GM13977 (cell line): ENCODE measurements at places on chromosomes 5 and 9.

- no peak for DNase-seq
These were observed 15.7 kb downstream of the RFK start for GRCh38 chr9:76378367-76379073.

GRCh38 chr9:94577571-94577970 lies 16.1 kb downstream of the FBP2 start:
- no peak for DNase-seq

- DNase-seq = no peak
These were observed 714.2 kb downstream of the CETN3 start for GRCh38 chr5:89695371-89695770.

- no peak for DNase-seq
These were observed 26.7 kb upstream of the FCN1 start for GRCh38 chr9:134944351-134944802.

GRCh38 chr5:54673523-54674225 lies 156.1 kb downstream of the SNX18 start:
- DNase-seq = no peak

- DNase-seq = no peak
These were observed 37.9 kb downstream of the CYFIP2 start for GRCh38 chr5:157303667-157304327.

GRCh38 chr9:123660691-123661466 lies 269.0 kb downstream of the DENND1A start:
- no peak for DNase-seq

GRCh38 chr5:179131321-179131835 lies 71.2 kb downstream of the ZNF354C start:
- DNase-seq = no peak

GRCh38 chr5:123874600-123875201 lies 362.7 kb downstream of the CSNK1G3 start:
- no peak for DNase-seq

GRCh38 chr5:91070761-91071550 lies 312.2 kb downstream of the ARRDC3 start:
- DNase-seq = no peak

DNA sequence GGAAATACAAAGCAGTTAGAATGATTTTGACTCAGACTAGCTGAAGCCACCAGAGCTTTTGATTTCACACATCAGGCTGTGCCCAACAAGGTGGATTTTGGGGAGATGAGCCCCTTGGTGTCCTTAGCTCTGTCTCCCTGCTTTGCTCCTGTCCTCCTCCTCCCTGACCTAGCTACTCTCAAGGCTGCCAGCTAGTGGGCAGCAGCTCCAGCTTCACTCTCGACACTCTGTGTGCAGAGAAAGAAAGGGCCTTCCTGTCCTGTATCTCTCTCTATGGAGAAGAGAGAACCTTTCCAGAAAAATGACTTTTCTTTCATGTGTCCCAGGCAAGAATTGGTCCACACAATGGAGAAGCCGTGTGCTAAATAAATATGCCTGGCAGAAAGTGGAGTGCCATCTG lies 446.2 kb downstream of the SEMA5A start:
- DNase-seq = no peak

GRCh38 chr9:116178481-116179211 lies 25.1 kb downstream of the PAPPA start:
- no peak for DNase-seq

GRCh38 chr5:69242215-69242927 lies 7.7 kb downstream of the CDK7 start:
- no peak for DNase-seq

- no peak for DNase-seq
These were observed 284.6 kb upstream of the PDE4D start for GRCh38 chr5:60178101-60178500.

GRCh38 chr9:107078061-107078460 lies 205.0 kb upstream of the RAD23B start:
- no peak for DNase-seq

DNA sequence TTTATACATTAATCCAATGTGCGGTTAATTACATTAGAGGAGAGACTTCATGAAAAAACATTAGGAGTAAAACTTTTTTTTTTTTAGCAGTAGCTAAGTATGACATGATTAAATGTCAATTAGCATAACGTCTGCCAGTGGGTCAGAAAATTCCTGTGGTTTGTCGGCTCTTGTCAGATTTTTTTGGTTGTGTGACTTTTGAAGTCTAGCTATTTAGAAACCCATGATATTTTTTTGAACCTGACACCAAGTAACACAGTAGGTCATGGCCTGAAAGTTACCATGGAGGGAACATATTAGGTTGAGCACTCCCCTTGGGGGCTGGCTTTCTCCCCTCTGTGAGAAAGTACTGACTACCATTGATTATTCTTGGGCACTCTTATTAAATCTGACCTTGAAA lies 84.8 kb upstream of the ALDH1A1 start:
- DNase-seq = no peak

DNA sequence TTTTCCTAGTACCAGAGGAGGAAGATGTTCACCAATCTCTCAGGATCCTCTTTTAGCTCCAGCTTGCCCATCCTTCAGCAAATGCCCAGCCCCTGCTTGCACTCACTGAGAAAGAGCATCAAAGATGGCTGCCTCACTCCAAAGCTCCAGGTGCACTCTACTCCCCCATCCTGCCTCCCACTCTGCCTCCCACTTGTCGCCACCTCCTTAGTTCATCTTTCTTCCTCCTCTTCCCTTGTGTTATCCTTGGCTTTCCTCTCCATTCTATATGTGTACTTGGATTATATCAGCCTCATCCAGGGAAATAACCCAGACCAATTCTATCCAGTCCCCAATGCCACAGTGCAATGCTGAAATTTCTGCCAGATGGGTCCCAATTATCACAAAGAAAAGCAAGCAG lies 87.1 kb upstream of the CPLX2 start:
- no peak for DNase-seq

DNA sequence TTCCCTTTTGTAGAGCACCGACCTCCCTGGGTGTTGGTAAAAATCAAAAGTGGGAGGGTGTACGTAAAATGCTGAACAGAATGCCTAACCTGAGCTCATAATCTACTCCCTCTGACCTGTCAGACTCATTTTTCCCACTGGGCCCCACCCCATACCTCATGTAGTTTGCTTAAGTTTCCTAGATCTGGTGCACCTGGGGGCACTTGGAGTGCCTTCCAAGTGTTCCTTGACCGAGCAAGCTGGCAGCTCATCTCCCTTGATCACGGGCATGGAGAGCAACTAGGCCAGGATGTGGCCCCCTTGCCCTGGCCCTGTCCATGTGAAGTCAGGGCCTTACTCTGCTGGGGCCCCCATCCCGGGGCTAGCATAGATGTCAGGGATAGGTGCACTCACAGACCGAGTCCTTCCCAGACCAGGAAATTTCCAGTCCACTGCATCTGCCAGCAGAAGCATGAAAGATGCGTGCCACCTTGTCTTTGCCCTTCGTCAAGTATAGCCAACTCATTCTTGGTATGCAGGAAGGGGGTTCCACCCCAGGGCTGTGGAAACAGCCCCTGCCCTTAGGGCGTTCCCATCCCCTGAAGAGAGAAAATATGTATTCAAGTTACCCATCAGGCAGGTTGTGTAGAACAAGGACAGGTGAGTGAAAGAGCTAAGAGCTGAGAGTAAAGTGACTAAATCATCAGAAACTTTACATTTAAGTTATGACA lies 41.9 kb downstream of the SLC22A5 start:
- no peak for DNase-seq

DNA sequence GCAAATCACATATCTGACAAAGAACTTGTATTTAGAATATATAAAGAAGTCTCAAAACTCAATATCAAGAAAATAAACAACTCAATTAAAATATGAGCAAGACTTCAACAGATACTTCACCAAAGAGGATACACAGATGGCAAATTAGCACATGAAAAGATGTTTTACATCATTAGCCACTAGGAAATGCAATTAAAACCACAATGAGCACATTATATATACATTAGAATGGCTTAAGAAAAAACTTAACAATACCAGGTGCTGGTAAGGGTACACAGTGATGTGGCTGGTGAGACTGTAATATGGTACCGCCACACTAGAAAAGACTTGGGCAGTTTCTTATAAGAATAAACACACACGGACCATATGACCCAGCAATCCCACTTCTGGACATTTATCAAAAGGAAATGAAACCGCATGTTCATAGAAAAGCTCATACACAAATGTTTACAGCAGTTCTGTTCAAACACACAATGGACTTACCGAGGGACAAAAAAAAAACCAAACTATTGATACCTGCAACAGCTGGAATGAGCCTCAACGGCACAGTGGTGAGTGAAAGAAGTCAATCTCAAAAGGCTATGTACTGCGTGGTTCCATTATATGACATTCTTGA lies 27.6 kb downstream of the SEMA4D start:
- DNase-seq = no peak

DNA sequence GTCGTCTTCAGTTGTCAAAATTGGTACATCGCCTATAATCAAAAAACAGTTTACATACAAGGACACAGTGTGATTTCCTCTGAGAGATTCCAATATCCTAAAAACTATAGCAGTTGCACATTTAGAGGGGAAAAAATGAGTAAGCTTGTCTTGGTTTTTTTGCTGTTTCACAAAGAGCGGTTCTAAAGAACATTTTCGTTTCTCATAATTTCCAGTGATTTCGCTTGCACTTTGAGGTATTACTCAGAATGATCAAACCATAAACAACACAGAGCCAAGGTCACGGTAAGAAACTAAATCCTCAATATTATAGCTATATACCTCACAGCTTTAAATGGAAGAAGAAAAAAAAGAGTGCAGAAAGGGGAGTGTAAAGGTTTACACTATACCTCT lies 861 bp downstream of the MTX3 start:
- DNase-seq = peak; percentile 54

GRCh38 chr5:119943148-119943547 lies 313.8 kb downstream of the FAM170A start:
- DNase-seq = no peak

- no peak for DNase-seq
These were observed 45.1 kb downstream of the MYO10 start for GRCh38 chr5:16891033-16891432.

DNA sequence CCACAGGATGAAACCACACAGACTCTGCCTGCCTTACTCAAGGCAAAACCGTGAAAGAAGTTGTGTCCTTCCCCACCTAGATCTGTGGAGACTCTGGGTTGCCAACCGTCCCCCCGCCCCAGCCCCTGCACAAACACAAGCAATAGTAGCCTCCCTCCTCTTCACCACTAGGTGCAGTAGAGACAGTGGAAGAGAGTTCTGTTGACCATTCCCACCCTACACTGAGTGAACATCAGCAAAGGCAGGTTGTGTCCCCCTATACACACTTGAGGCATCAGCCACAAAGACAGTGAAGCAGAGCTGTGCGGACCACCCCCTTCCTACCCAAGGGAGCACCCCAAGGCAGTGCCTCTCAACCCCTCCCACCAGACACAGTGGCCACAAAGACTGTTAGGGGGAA lies 223.7 kb upstream of the NFIL3 start:
- no peak for DNase-seq

DNA sequence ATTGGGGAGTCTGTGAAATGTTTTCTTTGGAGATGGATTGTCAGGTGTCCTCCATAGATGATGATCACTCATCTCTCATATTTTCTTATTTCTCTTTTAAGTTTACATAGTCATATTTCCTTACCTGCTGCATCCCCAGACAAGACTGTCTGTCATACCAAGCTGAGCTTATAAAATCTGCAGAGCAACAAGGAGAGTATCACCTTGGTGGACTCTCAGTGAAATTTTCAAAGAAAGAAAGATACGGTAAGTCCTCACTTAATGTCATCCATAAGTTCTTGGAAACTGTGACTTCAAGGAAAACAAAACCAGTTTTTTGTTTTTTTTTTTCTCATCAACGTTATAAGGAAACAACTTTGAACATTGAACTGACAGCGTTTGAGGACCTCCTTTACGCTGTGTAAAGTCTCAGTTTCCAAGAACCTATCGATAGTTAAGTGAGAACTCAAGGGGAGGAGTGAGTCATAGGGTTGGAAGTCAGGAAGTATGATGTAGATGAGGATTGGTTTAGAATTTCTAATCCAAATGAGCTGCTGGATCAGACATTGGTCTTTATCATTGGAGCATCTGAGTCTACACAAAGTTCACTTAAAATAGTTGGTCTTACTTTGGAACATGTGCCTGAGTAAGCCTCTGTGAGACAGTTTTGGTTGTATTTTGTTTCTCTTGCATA lies 45.5 kb downstream of the SPIN1 start:
- DNase-seq = no peak

DNA sequence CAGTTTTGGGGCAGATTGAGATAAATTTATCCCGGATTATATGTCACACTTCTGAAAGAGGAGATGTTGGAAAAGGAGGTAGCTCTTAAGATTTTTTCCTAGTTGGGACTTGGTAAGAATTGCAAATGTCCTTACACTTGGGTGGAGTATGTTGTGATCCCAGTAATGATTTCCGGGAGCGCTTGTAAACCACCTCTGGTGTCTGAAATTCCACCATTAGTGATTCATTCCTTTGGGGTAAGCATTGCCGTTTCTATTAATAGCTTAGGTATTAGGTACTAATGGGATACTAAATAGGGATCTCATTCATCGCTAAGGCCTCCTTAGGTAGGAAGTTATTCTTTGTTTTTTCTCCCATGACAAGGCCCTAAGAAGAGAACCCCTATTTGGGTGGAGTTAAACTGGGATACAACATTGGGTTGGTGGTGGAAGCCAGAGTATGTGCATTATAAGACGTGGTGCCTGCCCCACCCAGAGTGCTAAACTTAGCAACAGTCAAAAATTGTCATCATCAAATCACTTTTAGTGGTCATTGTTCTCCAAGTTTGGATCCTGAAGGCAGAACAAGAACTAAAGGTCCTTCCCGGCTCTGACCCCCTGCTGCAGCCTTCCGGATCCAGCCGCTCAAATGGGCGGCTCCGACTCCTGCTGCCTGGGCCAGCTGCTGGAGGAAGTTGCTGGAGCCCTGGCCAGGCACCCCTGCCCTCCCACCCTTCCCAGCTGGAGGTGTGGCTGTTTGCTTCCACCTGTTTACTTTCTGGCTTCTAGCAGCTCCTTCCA lies 31.7 kb upstream of the DAB2IP start:
- DNase-seq = no peak

DNA sequence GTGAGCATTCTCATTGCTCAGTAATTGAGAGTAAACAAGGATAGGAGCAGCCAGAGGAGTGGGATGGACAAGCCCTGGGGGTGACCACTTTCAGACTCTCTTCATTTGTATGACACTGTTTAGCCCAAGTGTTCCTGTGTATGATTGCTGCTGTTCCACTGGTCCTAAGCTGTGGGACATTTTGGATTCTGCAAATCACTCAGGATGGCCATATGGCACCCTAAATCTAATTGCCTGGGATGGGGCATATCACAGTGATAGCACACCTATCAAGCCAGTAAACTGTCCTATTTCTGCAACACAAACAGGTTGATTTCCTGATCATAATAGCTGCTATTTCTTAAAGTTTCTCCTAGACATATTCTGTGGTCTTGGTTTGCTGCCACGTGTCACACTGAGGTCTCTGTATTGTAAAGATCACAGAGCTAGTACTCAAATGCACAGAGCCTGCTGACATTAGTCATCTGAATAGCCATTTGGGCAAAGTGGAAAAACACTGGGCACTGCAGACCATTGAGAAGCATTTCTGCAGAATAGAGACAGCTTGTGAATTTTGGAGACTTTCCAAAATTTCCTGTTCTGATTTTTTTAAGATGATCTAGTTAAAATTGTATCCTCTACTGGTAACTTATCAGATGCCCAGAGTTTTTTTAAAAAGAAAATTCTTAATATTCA lies 320.2 kb downstream of the RFX3 start:
- no peak for DNase-seq

- peak; percentile 40 for DNase-seq
These were observed 36.9 kb upstream of the TTC1 start for GRCh38 chr5:159971931-159972461.
